ENCODE measurements at places on chromosomes 5 and 9.

GRCh38 chr5:149684371-149684770 is 45.7 kb upstream of the PPARGC1B start:
- no peak for DNase-seq

GRCh38 chr5:78499485-78499884 is 139.1 kb downstream of the SCAMP1 start:
- DNase-seq: no peak

GRCh38 chr9:83362341-83362995 is 175.7 kb downstream of the FRMD3 start:
- DNase-seq: no peak

- no peak for DNase-seq
These were observed 108.5 kb downstream of the NFIB start for GRCh38 chr9:14205463-14205862.

- DNase-seq: no peak
These were observed 164.9 kb upstream of the PAPPA start for GRCh38 chr9:115988701-115989100.

- DNase-seq: no peak
These were observed 60.2 kb downstream of the UHRF2 start for GRCh38 chr9:6473151-6473550.

DNA sequence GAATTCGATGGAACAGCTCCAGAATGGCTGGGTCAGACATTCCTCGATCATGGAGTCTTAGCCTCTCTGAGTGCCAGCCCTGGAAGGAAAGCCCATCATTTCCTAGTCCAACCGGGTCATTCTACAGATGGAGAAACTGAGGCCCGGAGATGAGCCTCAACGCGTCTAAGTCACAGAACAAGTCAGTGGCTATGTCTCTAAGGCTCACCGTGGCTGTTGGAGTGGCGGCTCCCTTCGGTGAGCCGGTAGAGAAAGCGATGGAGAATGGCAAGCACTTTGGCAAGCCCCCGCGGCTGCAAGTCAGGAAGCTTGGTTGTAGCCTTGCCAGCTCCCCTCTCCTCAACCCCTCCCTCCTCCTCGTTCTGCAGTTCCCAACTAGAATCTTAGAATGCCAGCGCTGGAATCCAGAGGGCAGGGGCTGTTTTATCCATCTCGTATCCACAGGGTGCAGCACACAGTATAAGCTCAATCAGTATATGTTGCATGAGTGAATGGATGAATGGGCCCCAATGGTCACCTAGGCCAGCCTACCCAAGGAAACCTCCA is 438 bp upstream of the ARSI start:
- no peak for DNase-seq
